ENCODE measurements at places on chromosomes 16 and 17. TPM values are rescaled to one million over a fixed set of nuclear protein-coding genes. Genes with fewer than 3 reads are reported as not detected.

GRCh38 chr16:84484579-84485254, 19.7 kb downstream of the MEAK7 start:
- DNase-seq: peak; percentile 60

The GGT6 gene
- polyA plus RNA-seq: 9.5 TPM

The HOXB1 gene
- 1.0 TPM for polyA plus RNA-seq

The METTL22 gene
- polyA plus RNA-seq: 31.1 TPM

Measured in renal pelvis (tissue), 12 donors.